ENCODE measurements at places on chromosomes 7 and 10.

DNA sequence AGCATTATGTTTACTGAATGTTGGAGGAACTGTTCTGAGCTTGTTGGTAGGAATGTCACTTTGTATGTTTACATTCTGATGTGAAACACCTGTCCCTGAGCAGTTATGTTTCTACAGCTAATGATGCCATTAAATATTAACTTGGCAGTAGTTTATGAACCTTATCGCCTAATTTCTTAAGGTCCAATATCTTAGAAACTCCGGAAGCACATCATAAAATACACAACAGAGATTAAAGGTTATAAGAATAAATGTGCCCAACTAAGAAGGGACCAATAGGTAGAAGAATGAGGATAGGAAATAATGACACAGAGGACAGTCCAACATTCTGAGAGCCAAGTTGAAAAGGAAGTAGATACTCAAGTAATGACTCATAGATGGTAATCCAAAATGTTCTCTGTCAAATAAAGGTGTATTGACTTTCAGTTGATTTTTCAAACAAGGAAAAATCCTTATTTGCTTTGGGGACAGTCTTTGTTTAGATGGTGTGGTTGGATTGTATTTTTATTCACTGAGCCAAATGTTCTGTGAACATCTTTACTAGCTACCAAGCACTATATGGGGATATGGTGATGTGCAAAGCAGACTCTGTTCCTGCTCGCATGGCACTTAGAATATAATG lies 31.9 kb downstream of the LCOR start:
- DNase-seq = peak; percentile 87

DNA sequence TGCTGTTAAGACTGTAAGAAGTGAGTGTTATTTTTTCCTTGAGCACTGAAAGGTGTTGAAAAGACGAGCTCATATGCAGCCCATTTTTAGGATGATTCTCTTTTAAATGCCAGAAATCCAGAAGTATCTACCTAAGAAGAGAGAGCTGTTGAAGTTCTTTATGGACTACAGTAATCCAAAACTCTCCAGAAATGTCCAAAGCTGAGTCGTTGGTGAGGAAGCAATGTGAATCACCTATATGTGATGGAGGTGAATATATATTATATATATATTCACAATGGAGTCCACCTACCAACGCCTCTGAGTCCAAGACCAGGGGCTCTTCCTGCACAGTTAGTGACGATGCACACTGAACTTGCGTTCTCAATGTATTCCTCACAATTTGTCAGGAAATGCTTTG lies 252.7 kb upstream of the PITRM1 start:
- no peak for DNase-seq

- no peak for DNase-seq
These were observed 8.1 kb downstream of the TRIM8 start for GRCh38 chr10:102652170-102652916.

- DNase-seq = no peak
These were observed 14.4 kb upstream of the TTYH3 start for GRCh38 chr7:2617325-2617905.

- DNase-seq = no peak
These were observed 662.6 kb upstream of the MGMT start for GRCh38 chr10:128804411-128804810.

DNA sequence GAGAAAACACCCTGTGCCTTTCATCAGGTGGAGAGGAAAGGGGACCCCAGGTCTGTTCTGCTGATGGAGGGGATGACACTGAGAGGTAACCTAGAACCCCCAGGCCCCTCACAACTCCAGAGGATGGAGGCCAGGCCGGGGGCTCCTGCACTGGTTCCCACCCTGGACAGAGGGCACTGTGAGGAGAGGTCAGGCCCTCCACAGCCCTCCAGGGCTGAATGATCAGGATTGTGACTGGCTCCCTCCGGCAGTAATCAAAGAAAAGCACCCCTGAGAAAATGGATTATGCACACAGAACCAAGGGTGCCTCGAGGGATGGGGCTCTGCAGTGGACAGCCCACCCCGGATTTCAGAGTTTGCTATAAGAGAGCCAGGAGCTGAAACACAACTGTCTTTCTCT lies 502.8 kb downstream of the TCERG1L start:
- no peak for DNase-seq

All from SHP77 treated with DMSO at 0.1 percent for 48 hours (cell line).